ENCODE measurements at places on chromosomes 1 and 21.

DNA sequence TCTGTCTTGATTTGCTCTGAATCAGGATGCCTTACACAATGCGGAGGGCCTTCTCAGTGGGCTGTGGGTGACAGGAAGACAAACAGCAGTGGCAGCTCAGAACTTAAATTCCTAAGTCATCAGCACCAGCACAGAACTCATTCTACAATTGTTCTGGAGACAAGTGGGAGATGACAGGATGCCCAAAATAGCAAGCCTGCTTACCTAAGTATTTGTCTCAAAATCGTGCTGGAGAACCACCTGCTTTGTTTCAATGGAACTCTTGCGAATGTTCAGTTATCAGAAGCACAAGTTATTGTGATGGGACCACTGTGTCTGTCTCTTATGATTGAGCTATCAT is 76.1 kb downstream of the VCAM1 start:
- no peak for DNase-seq

- DNase-seq, result no peak
Observed at GRCh38 chr21:25518491-25518911, 88.8 kb downstream of the MRPL39 start.

GRCh38 chr1:232486454-232487207 is 143.3 kb downstream of the SIPA1L2 start:
- DNase-seq, result no peak

DNA sequence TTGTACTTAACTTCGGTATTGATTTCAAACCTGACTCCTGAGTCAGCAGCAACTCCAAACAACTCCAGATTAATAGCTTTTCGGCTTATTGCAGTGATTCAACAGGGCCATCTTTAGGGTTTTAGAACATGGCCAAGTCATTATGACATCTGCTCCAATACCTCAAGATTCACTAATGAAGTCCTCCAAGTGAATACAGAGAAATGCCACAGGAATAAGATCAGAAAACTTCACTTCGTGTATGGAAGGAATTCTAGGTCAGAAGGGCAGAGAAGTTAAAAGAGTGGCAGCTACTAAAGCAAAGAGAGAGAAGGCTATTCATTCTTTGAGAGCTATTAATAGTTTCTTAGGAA is 7.6 kb upstream of the C1orf116 start:
- no peak for DNase-seq
